Mesenchymal stem cell (in vitro differentiated cells and primary cell): ENCODE measurements at places on chromosomes 6 and 20.

- H3K36me3 ChIP-seq = no peaks in the 10 kb centered on the region
- H3K4me3 ChIP-seq = no peak overlapping the region
- DNase-seq = peak; percentile 89
- H3K4me1 ChIP-seq = peaks cover 1% of the 10 kb centered on the region
- H3K27me3 ChIP-seq = no peaks in the 10 kb centered on the region
- H3K27ac ChIP-seq = peak overlapping the region; percentile 84
Measured at GRCh38 chr6:135922174-135922573, 70.7 kb downstream of the PDE7B start.

DNA sequence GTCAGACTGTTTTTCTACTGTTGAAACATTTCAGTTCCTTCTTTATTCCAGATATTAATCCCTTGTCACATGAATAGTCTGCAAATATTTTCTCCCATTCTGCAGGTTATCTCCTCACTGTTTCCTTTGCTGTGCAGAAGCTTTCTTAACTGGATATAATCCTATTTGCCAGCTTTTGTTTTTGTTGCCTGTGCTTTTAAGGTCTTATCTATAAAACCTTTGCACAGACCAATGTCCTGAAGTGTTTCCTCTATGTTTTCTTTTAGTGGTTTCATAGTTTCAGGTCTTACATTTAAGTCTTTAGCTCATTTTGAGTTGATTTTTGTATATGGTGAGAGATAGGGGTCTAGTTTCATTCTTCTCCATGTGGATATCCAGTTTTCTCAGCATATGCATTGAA lies 19.2 kb downstream of the NCOA6 start:
- no peaks in the 10 kb centered on the region for H3K36me3 ChIP-seq
- DNase-seq = no peak
- H3K4me1 ChIP-seq = no peaks in the 10 kb centered on the region
- no peak overlapping the region for H3K27ac ChIP-seq

GRCh38 chr6:88402909-88403308 lies 236.8 kb upstream of the CNR1 start:
- no peak overlapping the region for H3K27ac ChIP-seq
- H3K27me3 ChIP-seq = no peaks in the 10 kb centered on the region
- no peak overlapping the region for H3K4me3 ChIP-seq

DNA sequence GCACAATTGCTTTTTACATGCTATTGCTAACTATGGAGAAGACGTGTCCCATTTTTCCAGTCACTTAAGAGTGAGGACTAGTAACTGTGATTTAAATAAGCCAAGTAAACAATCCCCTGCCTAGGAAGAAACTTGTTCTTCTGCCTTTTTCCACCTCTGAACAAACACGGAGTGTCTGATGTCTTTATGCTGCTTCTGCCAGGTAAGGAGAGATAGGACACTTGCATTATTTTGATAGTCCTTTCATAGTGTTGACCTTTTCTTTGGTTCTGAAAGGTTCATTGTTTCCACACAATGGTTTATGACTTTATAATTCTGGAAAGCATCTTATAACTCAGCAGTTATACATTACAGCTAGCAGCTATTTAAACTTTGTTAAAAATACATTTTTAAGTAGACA lies 8.4 kb downstream of the LRP11 start:
- H3K4me3 ChIP-seq = no peak overlapping the region
- DNase-seq = no peak
- H3K27ac ChIP-seq = peak overlapping the region; percentile 90
- H3K4me1 ChIP-seq = peaks cover 12% of the 10 kb centered on the region

DNA sequence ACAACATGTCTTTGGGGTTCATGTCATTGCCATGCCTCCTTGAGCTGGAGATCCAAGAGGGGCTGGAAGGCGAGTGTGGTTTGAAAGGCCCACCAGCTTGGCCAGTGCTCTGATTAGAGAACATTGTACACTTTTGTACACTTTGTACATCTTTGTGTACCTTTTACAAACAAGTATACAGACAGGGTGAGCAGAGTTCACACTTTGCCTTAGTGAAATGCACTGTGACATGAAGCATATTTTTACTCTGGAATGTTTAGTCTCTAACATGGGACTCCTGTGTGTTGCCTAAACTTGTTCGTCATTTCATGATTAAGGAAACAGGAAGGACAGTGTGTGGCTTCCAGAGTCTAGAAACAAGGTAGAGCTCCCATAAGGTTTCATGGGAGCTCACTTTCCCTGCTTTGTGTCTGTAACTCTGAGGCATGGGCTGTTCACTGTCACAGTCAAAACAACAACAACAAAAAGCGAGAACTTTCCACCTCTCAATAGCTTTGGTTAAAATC lies 225.8 kb upstream of the SOX4 start:
- no peaks in the 10 kb centered on the region for H3K36me3 ChIP-seq
- no peak overlapping the region for H3K4me3 ChIP-seq
- H3K4me1 ChIP-seq = peaks cover 7% of the 10 kb centered on the region
- no peak overlapping the region for H3K27ac ChIP-seq

- no peaks in the 10 kb centered on the region for H3K27me3 ChIP-seq
- no peak for DNase-seq
- peaks cover 10% of the 10 kb centered on the region for H3K36me3 ChIP-seq
Measured at GRCh38 chr6:151341476-151342195, 49.7 kb downstream of the ZBTB2 start.

DNA sequence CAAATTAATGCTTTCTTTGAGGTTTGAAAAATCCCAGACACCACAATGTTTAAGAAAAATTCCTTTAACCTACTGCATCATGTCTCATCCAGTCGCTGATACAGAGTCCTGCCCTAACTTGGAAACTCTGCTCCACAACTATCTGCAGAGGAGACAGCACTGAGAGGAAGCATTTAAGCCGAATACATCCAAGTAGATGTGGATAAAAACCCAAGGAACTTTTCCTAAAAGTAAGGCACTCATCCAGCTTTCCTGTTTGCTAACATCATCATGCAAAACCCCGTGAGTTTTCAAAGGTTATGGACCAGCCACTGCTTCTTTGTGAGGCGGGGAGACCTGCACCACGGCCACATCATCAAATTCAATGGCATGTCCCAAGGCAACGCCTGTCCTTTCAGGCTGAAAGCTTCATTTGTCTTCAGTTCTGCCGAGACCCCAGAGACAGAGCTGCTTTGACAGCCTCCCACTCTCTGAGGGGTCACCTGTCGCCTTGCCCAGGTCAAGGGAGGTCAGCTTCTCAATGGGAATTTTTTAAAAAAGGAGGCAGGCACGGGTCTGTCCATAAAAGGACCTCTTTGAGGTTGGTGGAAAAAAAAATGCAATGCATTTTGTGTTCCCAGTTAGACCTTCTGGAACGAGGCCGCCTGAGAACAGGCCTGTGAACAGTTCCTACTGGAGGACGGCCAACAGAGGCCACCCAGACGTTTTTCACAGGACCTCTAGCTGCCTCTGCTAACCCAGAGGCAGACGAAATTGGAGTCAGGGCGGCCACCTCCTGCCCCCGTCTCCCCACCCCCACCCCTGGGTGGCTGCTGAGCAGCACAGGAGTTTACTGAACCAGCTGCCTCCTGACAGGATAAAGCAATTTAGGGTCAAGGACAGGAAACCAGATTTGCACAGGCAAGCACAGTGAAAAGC lies 142.5 kb upstream of the HDDC2 start:
- H3K27ac ChIP-seq = no peak overlapping the region
- no peaks in the 10 kb centered on the region for H3K36me3 ChIP-seq
- H3K4me1 ChIP-seq = no peaks in the 10 kb centered on the region

GRCh38 chr6:135268740-135269139 lies 87.6 kb downstream of the MYB start:
- no peaks in the 10 kb centered on the region for H3K27me3 ChIP-seq
- no peaks in the 10 kb centered on the region for H3K36me3 ChIP-seq
- no peak overlapping the region for H3K27ac ChIP-seq
- H3K4me3 ChIP-seq = no peak overlapping the region
- no peak for DNase-seq

GRCh38 chr20:33176101-33176500 lies 8.1 kb downstream of the BPIFA2 start:
- H3K27ac ChIP-seq = no peak overlapping the region
- no peaks in the 10 kb centered on the region for H3K36me3 ChIP-seq
- no peak for DNase-seq
- peaks cover 8% of the 10 kb centered on the region for H3K27me3 ChIP-seq
- peaks cover 2% of the 10 kb centered on the region for H3K4me1 ChIP-seq
- H3K4me3 ChIP-seq = no peak overlapping the region

GRCh38 chr20:55004044-55004443 lies 528.7 kb downstream of the DOK5 start:
- H3K4me3 ChIP-seq = no peak overlapping the region
- no peaks in the 10 kb centered on the region for H3K4me1 ChIP-seq
- no peaks in the 10 kb centered on the region for H3K27me3 ChIP-seq
- no peak overlapping the region for H3K27ac ChIP-seq
- DNase-seq = no peak

GRCh38 chr6:146981981-146982380 lies 222.2 kb upstream of the STXBP5 start:
- no peak overlapping the region for H3K4me3 ChIP-seq
- no peak overlapping the region for H3K27ac ChIP-seq

- H3K27me3 ChIP-seq = no peaks in the 10 kb centered on the region
- H3K4me1 ChIP-seq = peaks cover 62% of the 10 kb centered on the region
- H3K27ac ChIP-seq = peak overlapping the region; percentile 93
- H3K4me3 ChIP-seq = no peak overlapping the region
- H3K36me3 ChIP-seq = no peaks in the 10 kb centered on the region
Measured at GRCh38 chr6:41705996-41706835, 29.2 kb downstream of the TFEB start.

DNA sequence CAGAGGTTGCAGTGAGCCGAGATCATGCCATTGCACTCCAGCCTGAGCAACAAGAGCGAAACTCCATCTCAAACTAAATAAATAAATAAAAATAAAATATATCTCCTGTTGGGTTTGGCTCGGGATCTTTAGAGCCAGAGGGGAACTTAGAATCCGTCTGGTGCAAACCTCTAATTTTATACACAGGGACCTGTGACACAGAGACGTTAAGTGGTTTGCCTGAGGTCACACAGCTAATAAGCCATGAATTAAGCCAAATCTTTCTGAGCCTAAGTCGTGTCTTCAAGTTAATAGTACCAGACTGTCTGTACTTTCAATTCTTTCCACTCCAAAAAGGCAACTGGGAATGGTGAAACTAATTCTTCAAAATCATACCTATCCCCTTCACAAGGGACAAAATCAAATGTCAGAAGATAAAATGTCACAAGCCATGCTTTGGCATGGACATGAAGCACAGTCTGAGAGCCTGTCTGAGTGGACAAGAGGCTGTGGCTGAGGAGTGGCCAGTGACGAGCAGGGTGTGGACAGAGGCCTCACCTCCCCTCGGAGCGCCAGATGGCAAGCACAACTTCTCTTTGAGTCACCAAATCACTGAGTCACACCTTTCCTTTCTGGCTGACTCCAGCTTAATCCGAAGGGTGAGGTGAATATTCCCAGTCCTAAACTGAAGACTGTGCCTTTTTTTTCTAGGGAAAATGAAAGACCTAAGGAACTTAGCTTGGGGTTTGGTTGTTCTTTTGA lies 177.4 kb downstream of the TFAP2A start:
- H3K27me3 ChIP-seq = no peaks in the 10 kb centered on the region
- H3K36me3 ChIP-seq = no peaks in the 10 kb centered on the region
- DNase-seq = no peak
- H3K4me1 ChIP-seq = peaks cover 2% of the 10 kb centered on the region
- H3K27ac ChIP-seq = no peak overlapping the region
- H3K4me3 ChIP-seq = no peak overlapping the region

- H3K4me3 ChIP-seq = no peak overlapping the region
- H3K4me1 ChIP-seq = peaks cover 25% of the 10 kb centered on the region
- peak; percentile 79 for DNase-seq
- peaks cover 3% of the 10 kb centered on the region for H3K27me3 ChIP-seq
- no peak overlapping the region for H3K27ac ChIP-seq
- H3K36me3 ChIP-seq = no peaks in the 10 kb centered on the region
Measured at GRCh38 chr20:62668441-62669027, 26.2 kb downstream of the SLCO4A1 start.

DNA sequence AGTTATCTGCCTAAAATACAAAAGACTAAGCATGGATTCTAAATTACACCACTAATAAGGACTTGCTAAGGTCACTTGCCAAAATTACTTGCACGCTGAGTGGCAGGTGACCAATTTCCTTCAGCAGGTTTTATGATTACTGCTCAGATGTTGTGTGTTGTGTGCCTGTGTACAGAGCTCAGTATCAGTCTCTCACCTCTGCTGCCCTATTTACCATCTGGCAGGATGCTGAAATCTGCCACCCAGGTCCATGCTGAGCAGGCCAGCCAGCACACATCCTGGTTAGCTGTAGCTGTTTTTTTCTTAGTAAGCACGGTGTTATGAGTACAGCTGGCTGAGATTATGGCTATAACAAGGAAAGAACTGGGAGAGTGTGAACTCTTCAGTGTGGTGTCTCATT lies 34.0 kb downstream of the ELOVL4 start:
- no peaks in the 10 kb centered on the region for H3K36me3 ChIP-seq
- H3K4me1 ChIP-seq = no peaks in the 10 kb centered on the region
- no peak for DNase-seq

GRCh38 chr6:147942363-147942762 lies 400.3 kb upstream of the SASH1 start:
- no peaks in the 10 kb centered on the region for H3K36me3 ChIP-seq
- no peaks in the 10 kb centered on the region for H3K4me1 ChIP-seq
- H3K27ac ChIP-seq = no peak overlapping the region
- H3K27me3 ChIP-seq = no peaks in the 10 kb centered on the region
